Fibroblast of skin of right biceps (primary cell): ENCODE measurements at places on chromosomes 6 and 20.

GRCh38 chr20:48763216-48763914, 64.4 kb downstream of the PREX1 start:
- no peak for DNase-seq

- DNase-seq, result peak; percentile 92
Observed at GRCh38 chr6:132087391-132087790, 136.2 kb upstream of the CCN2 start.

DNA sequence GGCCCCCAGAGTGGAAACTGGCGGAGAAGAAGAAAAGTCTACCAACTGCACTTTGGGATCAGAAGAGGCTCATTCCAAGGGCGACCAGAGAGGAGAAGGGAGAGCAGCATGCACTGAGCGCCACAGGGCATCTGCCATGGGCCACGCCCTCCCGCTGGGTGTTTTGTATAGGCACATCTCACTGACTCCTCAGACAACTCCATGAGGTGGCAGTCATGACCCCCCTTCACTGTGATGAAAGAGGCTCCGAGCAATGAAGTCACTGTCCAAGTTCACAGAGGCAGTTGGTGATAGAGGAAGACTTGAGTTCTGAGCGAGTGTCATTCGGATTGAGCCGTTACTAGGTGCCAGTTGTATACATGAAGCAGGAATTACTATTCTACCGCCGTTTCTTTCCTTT, 15.4 kb downstream of the BPIFB1 start:
- DNase-seq, result no peak

DNA sequence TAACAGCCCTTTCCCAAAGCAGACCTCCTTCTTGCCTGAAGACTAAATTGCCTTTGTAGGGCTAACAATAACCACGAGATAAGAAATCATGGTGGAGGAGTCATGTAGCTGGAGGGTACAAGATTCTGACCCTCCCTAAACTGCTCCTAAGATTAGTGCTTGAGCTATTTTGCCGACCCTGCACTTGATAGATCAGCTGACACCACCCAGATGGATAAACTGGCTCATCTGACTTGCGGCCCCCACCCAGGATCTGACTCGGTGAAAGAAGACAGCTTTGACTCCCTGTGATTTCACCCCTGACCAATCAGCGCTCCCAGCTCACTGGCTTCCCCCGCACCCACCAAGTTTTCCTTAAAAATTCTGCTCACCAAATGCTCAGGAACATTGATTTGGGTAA, 57.6 kb upstream of the UNC93A start:
- DNase-seq, result no peak

DNA sequence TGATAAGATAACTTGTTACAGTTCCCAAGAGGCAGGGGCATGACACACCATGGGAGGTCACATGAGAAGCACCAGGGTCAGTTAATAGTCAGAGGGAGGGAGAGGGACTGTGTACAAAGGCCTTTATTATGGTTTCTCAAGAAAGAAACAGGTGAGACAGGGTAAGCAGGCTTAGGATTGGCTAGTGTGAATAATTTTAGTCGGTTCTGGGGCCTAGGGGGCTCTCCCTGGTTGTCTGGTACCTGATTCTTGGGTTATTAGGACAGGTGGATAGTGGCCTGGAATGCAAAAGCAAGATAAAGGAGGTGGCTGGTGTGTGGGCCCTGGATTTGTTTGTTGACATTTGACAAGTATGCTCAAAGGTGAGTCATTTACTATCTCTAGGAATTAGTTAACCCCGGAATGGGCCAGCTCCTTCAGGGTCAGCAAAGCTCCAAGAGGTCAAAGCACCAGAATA, 49.4 kb upstream of the MCUR1 start:
- no peak for DNase-seq

GRCh38 chr20:39839399-39840119, 849.5 kb downstream of the MAFB start:
- no peak for DNase-seq
